Left renal pelvis (tissue), 4 donors: ENCODE measurements at places on chromosomes 13 and 19. TPM values are rescaled to one million over a fixed set of nuclear protein-coding genes. Genes with fewer than 3 reads are reported as not detected.

GRCh38 chr19:4678881-4679790 lies 9.0 kb upstream of the MYDGF start:
- DNase-seq: no peak

DNA sequence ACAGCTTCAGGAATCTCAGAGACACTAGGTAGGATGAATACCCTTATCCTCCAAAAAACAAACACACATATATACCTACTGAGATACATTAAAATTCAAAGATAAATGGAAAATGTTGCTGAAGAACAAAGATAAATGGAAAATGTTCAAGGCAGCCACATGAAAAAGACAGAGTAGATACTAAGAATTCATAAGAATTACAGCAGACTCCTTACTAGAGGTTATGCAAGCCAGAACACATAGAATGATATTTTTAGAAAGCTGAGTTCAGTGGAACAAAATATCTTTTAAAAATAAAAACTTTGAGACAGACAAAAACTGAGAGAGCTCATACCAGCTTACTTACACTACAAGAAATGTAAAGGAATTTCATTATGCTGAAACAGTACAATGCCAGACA lies 35.6 kb downstream of the UCHL3 start:
- no peak for DNase-seq

DNA sequence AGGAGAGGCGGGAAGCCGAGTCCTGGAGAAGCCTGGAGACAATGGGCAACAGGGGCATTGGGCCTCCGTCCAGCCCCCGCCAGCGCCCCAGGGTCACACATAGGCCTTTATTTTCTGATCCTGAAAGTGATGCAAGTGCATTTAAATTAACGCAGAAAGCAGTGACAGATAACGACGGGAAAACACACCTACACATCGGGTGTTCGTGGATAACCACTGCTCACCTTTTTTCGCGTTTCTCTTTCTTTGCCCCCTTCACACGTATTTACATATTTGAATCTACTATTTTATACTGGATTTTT lies 30.4 kb upstream of the GRTP1 start:
- DNase-seq: no peak

Gene FREM2
- 48.7 TPM for polyA plus RNA-seq

Gene HCN2
- polyA plus RNA-seq: 0.19 TPM

Gene OPA3
- 10.9 TPM for polyA plus RNA-seq

Gene CFAP97D2
- polyA plus RNA-seq: not detected
